ENCODE measurements at places on chromosomes 3 and 15.
A peak's percentile ranks its signal among the peaks of the same experiment; 100 is the strongest.

GRCh38 chr3:105456017-105456416 is 89.3 kb downstream of the ALCAM start:
- DNase-seq = no peak
- H3K36me3 ChIP-seq = no peaks in the 10 kb centered on the region
- H3K27ac ChIP-seq = no peak overlapping the region
- no peak overlapping the region for H3K4me3 ChIP-seq
- H3K4me1 ChIP-seq = no peaks in the 10 kb centered on the region

DNA sequence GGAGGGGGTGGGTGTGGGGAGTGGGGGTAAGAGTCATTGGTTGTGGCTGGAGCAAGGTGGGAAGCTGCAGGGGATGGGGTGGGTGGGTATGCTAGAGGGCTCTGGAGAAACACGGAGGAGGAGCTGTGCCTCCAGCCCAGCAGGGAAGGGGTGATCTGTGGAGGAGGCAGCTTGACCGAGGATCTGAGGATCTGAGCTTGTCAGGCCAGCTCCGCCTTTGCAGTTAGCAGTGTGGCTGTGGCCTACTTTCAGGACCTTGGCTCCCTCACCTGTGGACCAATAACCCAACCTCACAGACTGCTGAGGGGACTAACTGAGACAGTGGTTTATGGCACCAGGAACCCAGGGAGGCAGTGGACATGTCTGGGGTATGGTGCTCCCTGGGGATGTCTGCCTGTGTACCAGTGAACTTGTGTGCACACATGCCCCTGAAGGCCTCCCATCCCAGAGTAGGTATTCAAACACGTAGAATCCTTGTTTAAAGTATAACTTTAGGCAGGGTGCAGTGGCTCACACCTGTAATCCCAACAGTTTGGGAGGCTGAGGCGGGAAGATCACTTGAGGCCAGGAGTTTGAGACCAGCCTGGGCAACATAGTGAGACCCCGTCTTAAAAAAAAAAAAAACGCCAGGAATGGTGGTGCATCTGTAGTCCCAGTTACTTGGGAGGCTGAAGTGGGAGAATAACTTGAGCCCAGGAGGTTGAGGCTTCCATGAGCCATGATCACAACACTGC is 52.5 kb upstream of the LINGO1 start:
- no peak for DNase-seq
- H3K4me3 ChIP-seq = no peak overlapping the region
- no peak overlapping the region for H3K27ac ChIP-seq
- no peaks in the 10 kb centered on the region for H3K4me1 ChIP-seq
- peaks cover 91% of the 10 kb centered on the region for H3K27me3 ChIP-seq
- no peaks in the 10 kb centered on the region for H3K36me3 ChIP-seq

- no peak overlapping the region for H3K4me3 ChIP-seq
- H3K36me3 ChIP-seq = no peaks in the 10 kb centered on the region
These were observed 32.5 kb downstream of the NME9 start for GRCh38 chr3:138297059-138297607.

DNA sequence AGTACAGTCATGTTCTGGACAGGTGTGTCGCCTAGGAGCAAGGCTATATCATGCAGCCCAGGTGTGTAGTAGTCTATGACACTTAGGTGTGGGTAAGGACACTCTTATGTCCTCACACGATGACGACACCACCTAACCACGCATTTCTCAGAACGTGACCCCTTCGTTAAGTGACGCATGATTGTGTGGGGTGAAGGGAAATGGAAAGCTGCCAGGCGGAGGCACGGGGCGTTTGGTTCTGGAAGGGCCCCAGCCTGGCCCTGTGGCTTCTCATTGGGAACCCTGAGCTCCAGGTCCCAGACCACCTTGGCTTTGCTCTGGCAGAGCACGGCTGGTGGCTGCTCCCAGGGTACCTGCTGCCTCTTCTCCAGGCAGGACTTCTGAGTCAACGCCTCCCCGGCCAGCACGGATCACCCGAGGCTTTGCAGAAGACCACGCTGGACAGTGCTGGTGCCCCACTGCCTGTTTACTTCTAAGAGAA is 39.3 kb downstream of the FBLN2 start:
- H3K27ac ChIP-seq = no peak overlapping the region
- H3K27me3 ChIP-seq = no peaks in the 10 kb centered on the region
- H3K4me3 ChIP-seq = no peak overlapping the region
- no peaks in the 10 kb centered on the region for H3K36me3 ChIP-seq
- no peak for DNase-seq
- H3K4me1 ChIP-seq = peaks cover 11% of the 10 kb centered on the region

DNA sequence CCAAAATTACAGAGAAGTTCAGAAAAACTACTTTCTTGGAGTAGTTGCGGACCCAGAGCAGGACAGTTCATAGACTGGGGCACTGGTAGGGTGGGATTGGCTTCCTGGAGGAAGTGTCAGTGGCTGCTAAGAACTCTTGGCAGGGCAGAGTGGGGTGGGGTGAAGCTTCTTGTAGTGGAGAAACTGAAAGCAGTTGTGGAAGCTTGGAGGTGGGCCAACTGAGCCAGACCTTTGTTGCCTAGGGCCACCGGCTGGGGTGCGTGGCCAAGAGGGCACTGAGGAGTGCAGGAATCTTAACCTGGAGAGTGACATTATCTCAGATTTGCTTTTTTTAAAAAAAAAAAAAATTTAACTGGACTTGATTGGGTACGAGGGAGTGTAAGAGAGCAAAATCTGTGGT is 3.1 kb downstream of the KAT2B start:
- no peaks in the 10 kb centered on the region for H3K27me3 ChIP-seq
- peak overlapping the region; percentile 20 for H3K4me3 ChIP-seq
- H3K36me3 ChIP-seq = no peaks in the 10 kb centered on the region

Data from PC-9 (cell line).